ENCODE measurements at places on chromosomes 6 and 20.

DNA sequence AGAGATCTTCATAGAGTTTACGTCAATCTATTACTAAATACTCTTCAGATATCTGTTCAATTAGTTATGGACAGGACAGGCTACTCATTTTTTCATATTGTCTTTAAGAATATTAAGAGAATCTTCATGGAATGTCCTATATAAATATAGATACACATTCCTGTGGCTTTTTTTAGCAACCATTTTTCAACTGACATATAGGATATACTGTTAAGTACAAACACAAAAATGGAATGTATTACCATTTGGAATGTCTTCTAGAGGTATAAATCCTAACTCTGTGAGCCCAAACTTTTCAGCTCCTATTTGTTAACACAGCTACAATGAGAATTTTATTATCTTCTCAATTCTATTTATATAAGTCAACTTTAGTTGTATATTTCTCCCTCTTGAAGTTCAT lies 239.6 kb upstream of the DEFB112 start:
- DNase-seq, result no peak

- DNase-seq, result no peak
These were observed 82.0 kb downstream of the RNGTT start for GRCh38 chr6:88881451-88881850.

DNA sequence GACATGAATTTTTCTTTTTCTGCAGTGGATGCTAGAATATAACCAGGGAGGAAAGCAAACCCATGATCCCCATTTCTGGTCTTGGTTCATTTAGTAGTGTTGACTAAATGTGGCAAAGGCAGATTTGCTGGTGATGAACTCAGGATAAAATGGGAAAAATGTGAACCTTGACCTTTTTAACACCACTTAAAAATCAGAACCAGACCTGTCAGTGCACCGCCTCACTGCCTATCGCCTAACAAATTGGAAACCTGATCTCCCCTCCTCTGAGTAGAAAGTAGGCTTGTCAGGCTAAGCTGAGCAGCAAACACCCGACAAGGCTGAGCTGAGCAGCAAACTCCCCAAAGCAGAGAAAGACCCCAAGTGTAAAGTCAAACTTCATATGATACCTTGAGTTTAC lies 254.8 kb downstream of the FOXC1 start:
- no peak for DNase-seq

DNA sequence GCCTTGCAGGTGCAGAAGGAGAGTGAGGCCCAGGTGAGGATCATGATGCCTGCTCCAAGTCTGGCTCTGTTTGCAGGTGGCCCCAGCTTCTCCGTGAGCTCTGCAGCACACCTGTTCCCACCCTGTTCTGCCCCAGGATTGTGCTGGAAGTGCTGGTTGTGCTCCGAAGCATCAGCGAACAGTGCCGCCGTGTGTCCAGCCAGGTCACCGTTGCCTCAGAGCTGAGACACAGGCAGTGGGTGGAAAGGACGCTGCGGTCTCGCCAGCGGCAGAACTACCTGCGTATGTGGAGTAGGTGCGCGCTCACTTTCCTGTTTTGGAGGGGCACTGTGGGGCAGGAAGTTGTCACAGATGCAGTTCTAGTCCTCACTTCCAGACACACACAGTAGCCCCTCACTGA lies 25.0 kb downstream of the ERMARD start:
- DNase-seq, result no peak

- no peak for DNase-seq
These were observed 86.1 kb downstream of the HUS1B start for GRCh38 chr6:570825-571224.

- DNase-seq, result no peak
These were observed 36.0 kb downstream of the TAF8 start for GRCh38 chr6:42086046-42087035.

GRCh38 chr20:43941476-43942200 lies 27.0 kb downstream of the TOX2 start:
- no peak for DNase-seq

DNA sequence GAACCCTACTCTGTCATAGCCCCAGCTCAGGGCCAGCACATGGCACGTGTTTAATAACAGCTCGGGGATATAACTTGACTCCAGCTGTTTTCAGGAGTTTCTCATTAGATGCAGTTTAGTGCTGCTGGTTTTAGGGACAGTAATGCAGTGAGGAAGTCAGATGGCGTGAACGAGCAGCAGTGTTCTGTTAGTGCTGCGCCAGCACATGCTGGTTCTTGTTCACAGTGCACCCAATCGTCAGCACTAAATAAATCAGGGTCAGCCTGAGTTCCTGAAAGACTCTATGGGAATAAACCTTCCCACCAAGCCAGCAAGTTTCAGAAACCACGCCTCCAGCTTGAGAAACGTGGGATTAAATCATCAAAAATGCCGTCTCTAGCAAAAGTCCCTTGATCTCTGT lies 235.9 kb upstream of the SUPT3H start:
- no peak for DNase-seq

DNA sequence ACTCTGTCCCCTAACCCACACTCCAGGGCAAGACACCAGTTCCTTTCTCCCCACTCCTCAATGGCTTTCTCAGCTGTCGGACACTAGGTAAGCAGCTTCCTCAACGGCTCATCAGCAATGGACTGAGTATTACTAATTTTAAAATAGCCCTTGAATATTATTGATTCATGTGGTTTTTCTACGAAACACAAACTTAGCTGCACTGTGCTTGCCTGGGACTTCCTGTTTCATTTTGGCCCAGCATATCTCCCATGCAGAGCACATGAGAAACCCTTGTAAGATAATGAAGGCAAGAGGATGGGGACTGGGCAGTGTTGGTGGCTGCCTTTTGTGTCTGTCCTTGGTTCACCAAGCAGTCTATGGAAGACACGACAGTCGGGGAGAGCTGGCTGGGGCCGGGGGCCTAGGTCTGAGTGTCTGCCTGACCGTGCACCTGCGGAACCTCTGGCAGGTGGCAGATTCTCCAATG lies 48.9 kb downstream of the RNASET2 start:
- no peak for DNase-seq

- no peak for DNase-seq
These were observed 8.6 kb downstream of the TP53RK start for GRCh38 chr20:46680684-46681031.

DNA sequence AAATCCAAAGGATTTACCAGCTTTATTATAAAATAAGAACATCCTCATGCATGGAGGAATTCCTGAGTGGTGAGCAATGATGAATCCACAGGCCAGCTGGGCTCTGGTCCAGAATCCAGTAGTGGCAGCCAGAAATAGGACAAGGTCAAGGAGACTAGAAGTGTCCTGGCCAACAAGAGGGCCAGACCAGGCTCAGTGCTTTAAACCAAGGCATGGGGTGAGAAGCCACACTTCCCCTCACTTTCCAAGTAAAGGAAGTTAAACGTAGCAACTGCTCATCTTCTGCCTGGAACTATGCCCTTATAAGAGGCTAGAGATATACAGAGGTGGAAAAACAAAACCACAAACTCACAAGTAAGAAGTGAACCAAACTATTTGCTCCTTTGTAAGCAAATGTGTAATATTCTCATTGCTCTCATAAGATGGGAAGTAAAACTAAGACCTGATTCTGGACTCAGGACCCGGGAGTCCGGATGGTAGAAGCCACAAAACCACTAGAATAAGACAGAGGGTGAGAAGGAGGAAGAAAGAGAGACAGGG lies 253.2 kb downstream of the UST start:
- DNase-seq, result no peak

GRCh38 chr6:122393351-122393896 lies 6.0 kb upstream of the HSF2 start:
- DNase-seq, result no peak

- no peak for DNase-seq
These were observed 26.8 kb upstream of the DDR1 start for GRCh38 chr6:30857549-30857948.

DNA sequence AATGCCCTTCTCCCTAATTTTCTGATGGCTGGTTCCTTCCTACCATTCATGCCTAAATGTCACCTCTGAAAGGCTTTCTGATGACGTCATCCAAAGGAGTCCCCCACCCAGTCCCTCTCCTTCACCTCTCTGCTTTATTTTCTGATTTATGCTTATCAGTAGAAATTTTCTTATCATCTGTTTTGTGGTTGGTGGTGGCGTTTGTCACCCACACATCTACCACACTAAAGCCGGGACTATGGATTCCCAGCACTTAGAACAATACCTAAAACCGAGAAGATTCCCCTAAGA lies 9.0 kb downstream of the CNKSR3 start:
- DNase-seq, result no peak

DNA sequence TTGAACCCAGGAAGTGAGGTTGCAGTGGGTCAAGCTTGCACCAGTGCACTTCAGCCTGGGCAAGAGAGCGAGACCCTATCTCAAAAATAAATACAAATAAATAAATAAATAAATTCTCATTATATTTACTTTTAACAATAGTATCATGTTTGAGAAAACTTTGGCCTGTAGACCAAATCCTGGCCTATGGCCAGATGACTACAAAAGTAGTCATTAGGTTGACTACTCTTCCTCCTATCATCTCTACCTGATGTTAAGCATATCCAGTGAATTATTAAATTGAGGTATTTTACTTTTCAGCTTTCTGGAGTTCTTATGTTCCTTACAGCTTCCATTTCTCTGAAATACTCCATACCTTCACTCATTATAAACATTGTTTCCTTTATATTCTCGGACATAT lies 280.6 kb downstream of the LAMA2 start:
- no peak for DNase-seq

DNA sequence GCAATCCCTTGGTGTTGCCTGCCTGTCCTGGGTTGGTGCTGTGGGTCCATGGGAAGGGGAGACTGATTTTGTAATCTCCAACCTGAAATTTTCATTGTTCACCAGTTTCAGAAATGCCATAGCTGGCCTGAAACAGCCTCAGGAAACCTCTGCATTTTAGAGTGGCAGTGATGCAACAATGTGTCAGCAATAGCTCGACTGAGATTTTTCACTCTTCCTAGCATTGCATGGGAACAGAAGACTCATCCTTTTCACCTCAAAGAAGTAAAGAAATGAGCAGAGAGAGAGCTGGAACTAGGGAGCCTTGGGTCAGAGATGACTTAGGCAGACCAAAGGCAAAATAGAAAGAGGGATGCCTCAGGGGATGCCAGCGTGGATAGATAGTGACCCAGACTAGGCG lies 23.7 kb upstream of the TMEM14A start:
- DNase-seq, result no peak

DNA sequence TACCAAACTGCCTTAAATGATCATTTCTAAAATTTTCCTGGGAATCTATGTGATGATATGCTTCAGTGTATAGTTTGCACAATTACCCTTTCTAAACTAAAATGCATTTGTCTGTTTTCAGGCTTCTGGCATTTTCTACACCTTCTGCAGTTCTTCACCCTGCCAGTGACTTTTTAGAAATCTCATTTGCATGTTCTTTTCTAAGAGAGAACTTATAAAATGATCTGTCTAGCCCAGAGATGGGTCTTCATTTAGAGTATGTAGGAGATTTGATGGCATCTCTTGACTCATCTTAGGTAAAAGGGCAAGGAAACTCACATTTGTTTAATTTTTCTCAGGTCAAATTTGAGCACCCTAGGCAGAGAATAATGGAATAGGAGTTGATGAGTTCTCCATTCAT lies 17.8 kb downstream of the NCOA7 start:
- DNase-seq, result no peak
